ENCODE measurements at places on chromosomes 13 and 19.

- no peak for DNase-seq
Observed at GRCh38 chr19:35295792-35296462, 4.0 kb downstream of the MAG start.

- no peak for DNase-seq
Observed at GRCh38 chr13:86882835-86883234, 788.3 kb upstream of the SLITRK5 start.

DNA sequence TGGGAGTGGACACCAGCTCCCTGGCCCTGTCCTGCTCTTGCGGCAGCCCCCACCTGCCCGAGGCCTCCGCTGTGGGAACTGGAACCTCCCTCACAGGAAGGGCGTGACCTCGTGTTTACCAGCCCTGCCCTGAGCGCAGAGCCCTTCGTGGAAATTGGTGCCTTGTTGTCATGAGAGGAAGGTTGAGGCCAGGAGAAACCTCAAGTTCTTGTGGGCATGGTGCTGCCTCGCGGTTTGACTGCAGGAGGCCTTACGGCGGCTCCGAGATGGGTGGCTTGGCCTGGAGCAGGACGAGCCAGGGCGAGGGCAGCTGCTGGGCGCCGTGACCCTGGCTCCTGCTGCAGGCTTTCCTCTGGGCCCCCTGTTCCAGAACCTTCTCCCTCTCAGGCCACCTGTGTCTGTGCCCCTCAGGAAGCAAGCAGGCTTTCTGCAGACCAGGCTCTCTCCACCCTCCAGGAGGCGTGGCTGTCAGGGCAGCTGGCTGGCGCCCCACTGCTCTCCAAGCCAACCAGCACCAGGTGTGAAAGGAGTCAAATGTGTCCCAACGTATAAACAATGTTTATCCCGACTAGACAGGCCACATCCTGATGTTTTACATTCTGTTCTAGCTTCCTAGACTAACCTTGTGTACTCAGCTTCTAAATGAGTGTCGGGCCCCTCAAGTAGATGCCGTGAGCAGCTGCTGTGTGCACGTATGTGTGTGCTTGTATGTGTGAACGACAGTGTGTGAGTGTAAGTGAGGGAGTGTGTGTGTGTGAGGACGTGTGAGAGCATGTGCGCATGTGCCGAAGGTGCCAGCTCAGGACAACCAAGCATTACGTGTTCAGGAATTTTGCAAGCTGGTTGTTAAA is 10.4 kb upstream of the RASA3 start:
- no peak for DNase-seq

DNA sequence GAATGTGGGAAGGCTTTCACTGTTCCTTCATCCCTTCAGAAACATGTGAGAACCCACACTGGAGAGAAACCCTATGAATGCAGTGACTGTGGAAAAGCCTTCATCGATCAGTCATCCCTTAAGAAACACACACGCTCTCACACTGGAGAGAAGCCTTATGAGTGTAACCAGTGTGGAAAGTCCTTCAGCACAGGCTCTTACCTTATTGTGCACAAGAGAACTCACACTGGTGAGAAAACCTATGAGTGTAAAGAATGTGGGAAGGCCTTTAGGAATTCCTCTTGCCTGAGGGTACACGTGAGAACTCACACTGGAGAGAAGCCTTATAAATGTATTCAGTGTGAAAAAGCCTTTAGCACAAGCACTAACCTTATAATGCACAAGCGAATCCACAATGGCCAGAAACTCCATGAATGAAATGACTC is 18.6 kb downstream of the ZNF177 start:
- DNase-seq, result no peak

- no peak for DNase-seq
Observed at GRCh38 chr13:104872153-104872552, 1663.3 kb downstream of the EFNB2 start.

GRCh38 chr19:29484876-29485275 is 40.9 kb upstream of the VSTM2B start:
- no peak for DNase-seq

GRCh38 chr13:112730157-112730671 is 40.4 kb downstream of the ATP11A start:
- no peak for DNase-seq

- DNase-seq, result no peak
Observed at GRCh38 chr19:1214299-1214861, 8.8 kb downstream of the STK11 start.

GRCh38 chr19:19591133-19591825 is 27.2 kb downstream of the PBX4 start:
- no peak for DNase-seq

- DNase-seq, result no peak
Observed at GRCh38 chr19:52536448-52536800, 9.0 kb downstream of the ZNF808 start.

DNA sequence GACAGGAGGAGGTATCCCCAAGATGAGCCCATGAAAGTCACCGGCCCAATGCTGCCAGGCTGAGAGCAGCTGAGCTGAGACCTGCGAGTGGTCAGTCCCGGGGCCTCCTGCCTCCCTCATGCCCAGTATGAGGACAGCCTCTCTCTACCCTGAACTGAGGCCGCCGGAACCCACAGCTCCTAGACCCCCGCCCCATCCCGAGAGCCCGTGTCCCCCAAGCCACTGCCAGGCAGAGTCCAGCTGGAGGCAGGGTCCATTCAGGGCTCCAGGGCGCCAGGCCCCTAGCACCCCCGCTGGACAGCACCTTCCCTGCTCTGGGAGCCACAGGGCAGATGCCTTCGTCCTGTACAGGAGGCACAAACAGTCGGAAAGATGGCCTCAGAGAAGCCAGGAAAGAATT is 38.7 kb downstream of the MLLT1 start:
- no peak for DNase-seq

DNA sequence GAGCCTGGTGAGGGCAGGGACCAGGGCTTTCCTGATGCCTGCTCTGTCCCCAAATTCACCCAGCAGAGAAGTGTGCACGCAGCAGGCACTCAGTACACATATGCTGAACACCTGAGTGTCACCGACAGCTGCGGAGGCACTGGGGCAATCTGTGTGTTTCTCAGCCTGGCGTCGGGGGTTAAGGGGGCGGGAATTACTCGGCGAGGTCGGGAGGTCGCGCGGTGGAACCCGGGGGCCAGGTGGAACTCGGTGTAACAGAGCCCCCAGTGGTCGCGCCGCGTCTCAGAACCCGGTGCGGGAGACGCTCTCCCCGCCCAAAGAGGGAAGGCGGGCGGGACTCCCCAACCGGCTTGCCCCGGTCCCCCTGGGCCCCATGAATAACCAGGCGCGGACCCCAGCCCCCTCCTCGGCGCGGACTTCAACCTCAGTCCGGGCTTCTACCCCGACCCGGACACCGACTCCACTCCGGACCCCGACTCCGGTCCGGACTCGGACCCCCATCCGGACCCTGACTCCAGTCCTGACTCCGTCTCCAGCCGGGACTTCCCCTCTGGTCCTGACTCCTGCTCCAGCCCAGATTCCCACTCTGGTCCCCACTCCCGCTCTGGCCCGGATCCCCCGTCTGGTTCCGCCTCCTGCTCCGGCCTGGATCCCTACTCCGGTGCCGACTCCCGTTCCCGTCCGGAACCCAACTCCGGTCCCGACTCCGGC is at the start of gene SELENOV:
TSS of gene SELENOV (plus strand) at position 300 of the 711 bp plus-strand sequence. CDS start at position 374, 74 bp downstream.
- no peak for DNase-seq

DNA sequence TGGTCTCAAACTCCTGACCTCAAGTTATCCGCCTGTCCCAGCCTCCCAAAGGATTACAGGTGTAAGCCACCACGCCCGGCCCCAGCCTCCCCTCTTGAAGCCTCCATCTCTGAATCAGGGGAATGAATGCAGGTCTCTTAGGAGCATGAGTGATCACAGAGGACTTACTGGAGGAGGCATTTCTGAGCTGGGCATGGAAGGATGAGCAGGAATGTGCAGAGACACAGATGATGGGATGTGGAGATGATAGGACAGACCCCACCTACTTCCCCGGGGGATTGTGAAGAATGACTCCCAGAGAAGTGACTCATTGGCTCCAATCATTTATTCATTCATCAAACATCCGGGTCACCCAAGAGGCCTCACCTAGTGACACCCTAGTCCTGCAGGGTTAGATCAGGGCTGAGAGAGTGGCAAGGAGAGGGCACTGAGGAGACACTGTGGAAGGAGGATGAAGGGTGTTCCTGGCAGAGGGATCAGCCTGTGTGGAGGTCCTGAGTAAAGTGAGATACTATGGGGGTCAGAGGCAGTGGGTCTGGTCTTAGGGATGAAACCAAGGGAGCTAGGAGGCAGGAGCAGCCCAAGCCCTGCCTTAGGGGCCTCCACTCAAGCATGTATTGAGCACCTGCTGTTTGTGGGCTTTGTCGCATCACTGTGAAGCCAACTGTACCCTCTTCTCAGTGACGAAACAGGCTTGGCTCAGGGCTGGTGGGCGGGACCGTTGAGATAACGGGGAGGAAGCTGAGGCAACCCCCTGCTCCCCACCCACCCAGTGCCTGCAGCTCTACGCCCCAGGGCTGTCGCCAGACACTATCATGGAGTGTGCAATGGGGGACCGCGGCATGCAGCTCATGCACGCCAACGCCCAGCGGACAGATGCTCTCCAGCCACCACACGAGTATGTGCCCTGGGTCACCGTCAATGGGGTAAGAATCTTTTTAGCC is 3.0 kb downstream of the IFI30 start:
- DNase-seq, result no peak

GRCh38 chr13:49540552-49540951 is 44.8 kb downstream of the PHF11 start:
- DNase-seq, result no peak

DNA sequence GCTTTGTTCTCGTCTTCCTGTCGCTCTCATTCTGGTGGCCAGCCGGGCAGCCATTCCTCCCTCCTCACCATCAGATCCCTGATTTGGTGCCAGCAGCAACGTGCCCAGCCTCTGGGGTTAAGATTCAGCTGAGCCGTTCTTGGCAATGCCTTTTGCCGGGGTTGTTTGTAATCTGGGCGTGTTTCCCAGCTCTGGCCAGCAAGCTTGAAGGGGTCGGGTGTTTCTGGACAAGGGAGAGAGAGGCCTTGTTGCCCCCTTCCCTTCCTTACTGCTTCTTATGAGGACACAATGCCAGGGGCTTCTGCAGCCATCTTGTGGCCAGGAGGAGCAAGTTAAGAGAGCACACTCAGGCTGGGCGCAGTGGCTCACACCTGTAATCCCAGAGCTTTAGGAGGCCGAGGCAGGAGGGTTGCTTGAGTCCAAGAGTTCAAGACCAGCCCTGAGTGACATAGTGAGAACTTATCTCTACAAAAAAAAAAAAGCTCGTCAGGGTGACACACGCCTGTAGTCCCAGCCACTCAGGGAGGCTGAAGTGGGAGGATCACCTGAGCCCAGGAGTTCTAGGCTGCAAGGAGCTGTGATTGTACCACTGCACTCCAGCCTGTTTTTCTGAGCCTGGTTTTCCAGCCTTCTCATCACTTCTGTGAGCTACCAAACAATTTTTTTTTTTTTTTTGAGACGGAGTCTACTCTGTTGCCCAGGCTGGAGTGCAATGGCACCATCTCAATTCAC is 10.7 kb upstream of the CRTC1 start:
- DNase-seq, result no peak

GRCh38 chr19:6743714-6744380 is 4.4 kb downstream of the TRIP10 start:
- no peak for DNase-seq

DNA sequence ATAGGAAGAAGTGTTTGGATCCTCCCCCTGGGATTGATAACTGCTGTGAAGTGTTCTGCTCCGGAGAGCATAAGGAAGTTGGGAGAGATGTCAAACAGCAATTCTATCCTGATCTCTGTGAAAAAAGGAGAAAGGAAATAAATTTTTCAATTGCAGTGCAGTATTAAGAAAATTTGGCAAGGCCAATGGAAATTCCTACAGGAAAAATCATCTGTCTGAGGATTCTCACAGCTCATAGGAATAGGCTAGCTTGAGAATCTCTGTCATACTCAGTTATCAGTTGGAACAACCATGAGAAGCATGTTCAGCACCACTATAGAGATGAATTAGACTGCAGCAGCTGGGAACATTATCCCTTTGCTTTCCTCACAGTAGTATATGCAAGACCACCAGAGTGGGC is 1238.9 kb upstream of the MIR17HG start:
- no peak for DNase-seq

DNA sequence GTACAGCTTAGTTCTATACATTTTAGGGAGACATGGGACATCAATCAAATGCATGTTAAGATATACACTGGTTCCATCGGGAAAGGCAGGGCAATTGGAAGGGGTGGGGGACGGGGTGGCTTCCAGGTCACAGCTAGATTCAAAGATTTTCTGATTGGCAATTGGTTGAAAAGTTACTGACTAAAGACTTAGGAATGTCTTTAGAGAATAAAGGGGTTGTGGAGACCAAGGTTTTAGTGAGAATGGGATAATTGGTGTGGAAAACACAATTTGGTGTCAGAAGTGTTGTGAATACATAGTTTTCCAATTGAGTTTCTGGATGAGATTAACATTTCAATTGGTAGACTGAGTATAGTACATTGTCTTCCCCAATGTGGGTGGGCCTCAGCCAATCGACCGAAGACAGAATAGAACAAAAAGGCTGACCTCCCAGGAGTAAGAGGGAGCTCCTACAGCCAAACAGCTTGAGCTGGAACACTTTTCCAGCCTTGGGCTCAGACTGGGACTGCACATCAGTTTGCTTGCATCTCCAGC is 988 bp upstream of the CCDC169 start:
- DNase-seq, result no peak

DNA sequence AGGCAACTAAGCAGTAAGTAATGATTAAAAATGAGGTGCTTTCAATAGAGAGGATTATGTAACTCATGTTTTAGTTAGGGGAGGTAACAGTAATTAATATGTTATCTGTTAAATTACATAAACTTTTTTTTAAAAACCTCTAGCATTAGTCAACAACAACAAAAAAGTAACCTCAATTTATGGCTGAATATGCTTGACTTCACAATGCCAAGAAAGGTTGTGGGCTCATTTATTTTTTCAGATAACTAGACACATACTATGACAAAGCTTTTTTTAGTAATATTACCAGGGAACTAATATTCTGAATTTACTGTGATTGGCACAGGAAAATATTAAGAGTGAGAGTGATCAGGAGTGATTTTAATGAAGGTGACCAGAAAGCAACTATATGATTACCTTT is 54.9 kb downstream of the KCNRG start:
- no peak for DNase-seq

DNA sequence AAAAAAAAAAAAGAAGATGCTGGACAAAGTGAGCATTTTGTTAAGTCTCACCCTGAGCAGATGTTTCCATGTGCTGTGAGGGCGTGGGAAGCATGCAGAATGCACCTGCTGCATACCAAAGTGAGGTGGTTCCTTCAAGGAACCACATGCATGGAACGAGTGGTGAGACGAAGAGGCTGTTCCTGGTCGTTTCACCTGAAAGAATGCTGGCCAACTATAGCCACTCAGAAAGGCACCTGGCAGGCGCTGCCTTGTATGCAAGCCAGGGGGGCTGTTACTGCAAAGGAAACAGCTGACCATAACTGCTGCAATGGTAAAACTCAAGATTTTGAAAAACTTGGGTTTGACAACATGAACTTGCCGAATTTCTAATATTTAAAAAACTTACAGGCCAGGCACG is 14.7 kb downstream of the MIER2 start:
- DNase-seq, result no peak

- DNase-seq, result no peak
Observed at GRCh38 chr19:1756705-1757465, 3.6 kb downstream of the ONECUT3 start.

DNA sequence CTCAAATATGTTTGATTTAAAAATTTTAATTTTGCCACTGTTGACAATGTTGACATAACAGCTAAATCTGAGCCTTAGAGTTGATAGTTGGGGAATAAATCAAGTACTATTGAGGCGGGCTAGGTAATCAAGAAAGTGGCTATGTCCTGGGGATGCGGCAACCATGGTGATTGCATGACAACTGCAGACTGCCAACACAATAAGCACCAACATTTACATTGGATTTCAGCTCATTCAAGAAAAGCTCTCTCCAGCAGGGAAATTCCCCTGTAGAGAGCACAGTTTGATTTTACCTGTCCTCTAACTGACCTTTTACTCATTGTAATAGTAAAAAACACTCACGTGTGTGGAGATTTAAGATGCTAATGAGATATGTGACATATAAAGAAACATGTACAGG is 63.1 kb downstream of the ZNF100 start:
- no peak for DNase-seq
